ENCODE measurements at places on chromosomes 3 and 15.
A peak's percentile ranks its signal among the peaks of the same experiment; 100 is the strongest.

DNA sequence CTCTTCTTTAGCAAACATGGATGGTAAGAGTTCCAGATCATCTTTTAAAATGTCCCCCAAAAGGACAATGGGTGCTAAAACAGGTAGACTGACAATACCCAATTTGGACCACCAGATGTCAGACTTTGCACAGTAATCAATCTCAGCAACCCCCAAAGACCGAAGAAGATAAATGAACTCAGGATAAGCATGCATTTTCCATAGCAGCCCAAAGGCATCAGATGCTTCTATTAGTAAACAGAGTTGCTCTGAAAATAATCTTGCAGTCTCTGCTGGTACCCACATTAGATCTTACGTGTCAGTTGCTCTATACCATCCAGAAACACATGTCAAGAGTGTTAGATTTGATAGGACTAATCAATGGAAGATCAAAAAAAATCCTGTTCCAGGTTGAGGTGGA, 20.6 kb downstream of the MYH15 start:
- peak; percentile 34 for DNase-seq

- no peak for DNase-seq
These were observed 509.3 kb downstream of the EPHB1 start for GRCh38 chr3:135304378-135304777.

- no peak for DNase-seq
These were observed 563 bp downstream of the ARL6IP5 start for GRCh38 chr3:69085168-69085832.

GRCh38 chr15:62124973-62125303, 40.1 kb downstream of the C2CD4B start:
- no peak for DNase-seq

GRCh38 chr3:77081240-77081661, 41.4 kb downstream of the ROBO2 start:
- no peak for DNase-seq

- no peak for DNase-seq
These were observed 15.0 kb upstream of the LTF start for GRCh38 chr3:46479696-46480095.

DNA sequence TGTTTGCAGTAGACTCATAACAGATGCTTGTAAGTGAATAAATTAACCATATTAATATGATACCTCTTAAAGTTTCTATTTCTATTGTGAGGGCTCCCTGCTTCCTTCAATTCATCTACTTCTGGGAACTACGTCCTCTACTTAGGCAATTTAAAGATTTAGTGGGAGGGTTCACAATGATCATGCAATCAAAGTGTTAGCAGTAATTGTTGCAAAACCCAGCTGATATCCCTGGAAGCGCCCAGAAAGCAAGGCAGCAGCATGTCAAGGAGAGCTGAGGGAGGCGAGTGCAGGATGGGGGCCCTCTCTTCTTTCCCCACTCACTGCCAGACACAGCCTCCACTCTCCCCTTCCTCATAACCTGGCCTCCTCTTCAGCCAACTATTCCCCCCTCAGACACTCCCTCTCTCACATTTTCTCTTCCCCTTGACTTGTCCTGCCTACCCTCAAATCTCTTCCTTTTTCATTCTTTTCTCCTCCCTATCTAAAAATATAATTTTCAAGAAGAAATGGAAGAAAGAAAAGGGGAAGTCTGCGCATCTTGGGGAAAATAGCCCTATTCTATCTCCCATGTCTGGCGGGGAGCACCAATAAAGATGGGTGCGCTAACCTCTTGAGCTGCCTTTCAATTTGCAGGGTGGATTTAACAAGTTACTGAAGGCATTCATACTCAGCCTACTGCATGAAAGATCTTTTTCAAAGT, 6.6 kb downstream of the TMEM212 start:
- DNase-seq, result no peak

- DNase-seq, result no peak
These were observed 4.9 kb downstream of the HDAC11 start for GRCh38 chr3:13484851-13485590.

GRCh38 chr3:11576453-11576852, 67.3 kb downstream of the VGLL4 start:
- no peak for DNase-seq

DNA sequence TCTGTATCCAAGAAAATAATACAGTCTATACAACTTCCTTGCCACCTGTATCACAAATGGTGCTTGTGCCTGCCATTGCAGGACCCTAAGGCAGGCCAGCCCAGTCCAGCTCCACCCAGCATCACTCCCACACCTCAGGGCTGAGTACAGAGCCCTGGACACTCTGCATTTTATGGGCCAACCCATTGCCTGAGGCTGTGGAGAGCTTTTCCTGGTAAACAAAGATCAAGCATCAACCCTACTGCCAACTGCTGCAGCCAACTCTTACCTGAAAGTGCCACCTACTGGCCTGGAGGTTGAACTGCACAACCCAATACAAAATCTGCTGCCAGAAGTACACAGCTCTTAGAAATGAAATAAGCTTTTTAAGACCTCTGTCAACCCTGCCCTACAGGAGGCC, 1082.2 kb downstream of the NAALADL2 start:
- no peak for DNase-seq

DNA sequence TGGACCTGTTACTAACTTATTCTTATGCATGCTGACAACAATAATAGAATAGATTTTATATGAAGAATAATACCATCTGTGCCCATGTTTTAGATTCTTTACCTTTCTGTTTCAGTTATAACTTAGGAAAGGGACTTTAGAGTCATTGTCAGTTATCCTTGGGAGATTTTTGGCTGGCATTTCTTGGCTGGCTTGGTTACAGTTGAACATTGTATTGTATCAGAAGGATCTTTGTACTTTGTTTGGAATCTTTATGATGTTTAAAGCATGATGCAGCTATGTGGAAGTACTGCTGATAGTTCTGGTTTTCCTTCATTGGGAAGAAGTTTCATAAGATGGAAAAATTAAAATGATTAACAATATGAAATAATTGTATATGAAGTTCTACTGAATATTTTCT, 19.9 kb downstream of the ABHD5 start:
- no peak for DNase-seq

DNA sequence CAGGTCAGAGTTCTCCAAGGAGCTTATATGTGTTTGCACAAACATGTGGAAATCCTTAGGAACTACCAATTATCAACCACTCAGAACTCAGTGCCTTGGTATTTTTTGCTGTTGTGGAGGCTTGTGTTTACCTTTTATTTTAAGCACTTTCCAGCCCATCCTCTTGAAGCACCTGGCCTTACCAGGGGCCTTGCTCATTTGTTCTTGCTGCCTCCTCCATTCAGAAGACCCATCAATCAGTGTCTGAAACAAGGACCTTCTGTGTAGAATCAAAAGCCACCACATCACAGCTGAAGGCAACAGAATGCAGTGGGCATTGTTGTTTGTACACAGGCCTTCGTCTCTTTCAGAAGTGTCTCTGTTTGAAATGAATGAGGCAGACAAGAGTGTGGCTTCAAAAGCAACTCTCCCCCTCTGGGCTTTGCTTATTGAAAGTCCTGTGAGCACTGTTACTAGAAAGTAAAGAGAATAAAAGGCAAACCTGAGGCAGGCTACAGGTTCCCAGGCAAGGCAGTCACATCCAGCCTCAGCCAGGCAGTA, 24.5 kb upstream of the LIPC start:
- no peak for DNase-seq

DNA sequence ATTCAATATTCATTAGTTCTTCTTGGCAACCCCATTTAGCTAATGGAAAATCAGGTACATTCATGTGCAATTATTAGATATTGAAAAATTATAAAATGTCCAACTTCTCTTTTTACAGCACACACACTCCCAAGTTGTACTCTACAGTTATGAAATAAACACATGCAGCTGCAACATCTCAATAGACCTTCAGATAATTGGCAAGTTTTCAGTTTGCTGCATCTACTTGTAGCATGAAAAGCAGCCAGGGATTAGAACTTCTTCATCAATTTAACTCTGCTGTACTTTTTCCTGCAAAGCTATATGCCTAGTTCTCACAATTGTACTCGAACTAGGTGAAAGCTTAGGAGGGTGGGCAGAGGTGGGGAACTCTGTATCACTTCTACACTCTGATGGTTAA, 46.6 kb upstream of the FHIT start:
- no peak for DNase-seq

DNA sequence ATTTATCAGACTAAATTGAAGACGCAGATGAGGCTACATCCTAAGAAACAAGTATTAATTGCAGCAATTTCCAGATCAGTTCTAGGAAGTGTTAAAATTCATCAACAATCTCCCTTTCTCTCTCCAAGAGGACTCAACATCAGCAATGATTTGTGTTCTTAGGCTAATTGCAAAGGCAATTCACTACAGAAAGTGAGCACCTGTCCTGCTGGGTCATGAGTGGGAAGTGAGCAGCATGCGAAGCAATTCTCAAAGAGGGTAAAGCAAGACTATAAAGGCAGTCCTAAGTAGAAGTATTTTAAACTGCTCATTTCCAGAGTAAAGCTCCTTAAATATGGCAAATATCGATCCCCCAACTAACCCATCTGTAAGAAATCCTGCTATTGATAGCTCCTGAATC, 1191.0 kb upstream of the ALCAM start:
- DNase-seq, result no peak

- peak; percentile 26 for DNase-seq
These were observed 348.6 kb downstream of the PLCL2 start for GRCh38 chr3:17233398-17233800.

DNA sequence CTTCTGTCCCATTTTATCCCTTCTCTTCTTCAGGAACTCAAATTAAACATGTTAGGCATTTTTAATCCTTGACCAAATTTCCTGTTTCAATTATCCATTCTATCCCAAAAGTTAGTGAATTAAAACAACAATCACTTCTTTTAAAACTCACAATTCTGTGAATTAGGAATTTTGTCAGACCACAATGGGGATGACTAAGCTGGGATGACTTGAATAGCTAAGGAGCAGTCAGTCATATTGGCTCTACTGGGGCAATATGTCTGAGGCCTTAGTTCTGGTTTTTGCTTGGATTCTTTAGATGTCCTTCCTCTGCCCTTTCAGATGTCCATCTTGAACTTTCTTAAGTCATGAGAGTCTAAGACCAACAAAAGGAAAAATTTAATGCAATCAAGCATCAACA, 178.2 kb upstream of the TGFBR2 start:
- DNase-seq, result no peak

DNA sequence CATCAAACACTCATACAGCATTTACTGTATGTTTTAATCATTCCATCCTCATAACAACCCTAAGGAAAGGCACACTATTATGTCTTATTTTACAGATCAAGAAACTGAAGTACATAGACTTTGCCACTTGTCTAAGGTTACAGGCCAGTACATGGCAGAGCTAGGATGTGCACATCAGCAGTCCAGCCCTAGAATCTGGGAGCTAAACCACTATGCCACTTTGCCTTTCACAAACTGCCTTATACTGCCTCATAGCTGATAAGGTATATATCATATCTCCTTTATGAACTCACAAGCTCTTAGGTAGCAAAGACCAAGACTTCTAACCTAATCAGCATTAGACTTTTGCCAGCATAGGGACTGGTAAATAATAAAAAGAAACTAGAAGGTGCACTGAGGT, 49.1 kb downstream of the MYO9A start:
- no peak for DNase-seq

- no peak for DNase-seq
These were observed 29.3 kb upstream of the DLG1 start for GRCh38 chr3:197327701-197328100.

GRCh38 chr3:148606979-148607378, 90.7 kb upstream of the AGTR1 start:
- DNase-seq, result no peak

DNA sequence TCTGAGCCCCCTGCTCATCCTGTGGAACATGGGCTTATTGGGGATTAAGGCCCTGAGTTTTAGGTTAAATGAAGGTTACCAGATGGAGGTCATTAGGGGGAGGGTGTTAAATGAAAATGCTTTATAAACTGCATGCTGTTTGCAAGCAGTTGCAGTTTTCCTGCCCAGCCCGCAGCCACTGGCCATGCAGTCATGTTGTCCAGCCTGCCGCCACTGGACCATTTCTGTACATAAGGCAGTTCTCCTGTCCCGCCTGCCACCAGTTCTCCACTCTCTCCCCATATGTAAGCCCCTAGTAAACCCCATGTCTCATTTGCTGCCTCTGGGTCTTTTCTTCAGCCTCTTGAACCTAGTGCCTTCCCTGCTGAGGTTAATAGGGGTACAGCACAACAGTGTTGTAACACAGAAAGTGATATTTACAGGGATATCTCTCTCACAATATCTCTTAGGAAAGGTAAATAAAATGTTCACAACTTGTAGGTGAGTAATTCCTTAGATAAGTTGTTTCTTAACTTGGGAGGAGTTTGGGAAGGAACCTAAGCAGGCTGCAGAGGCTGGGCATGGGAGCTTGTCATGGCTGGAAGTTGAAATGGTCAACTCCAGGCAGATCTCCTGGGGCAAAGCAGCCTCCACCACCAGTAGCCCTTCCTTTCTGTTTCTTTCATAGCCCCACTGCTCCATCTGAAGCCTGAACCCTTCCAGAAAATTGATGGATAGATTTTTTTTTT, 148.2 kb downstream of the CMSS1 start:
- no peak for DNase-seq

GRCh38 chr3:194101592-194102432, 34.1 kb upstream of the HES1 start:
- DNase-seq, result no peak

GRCh38 chr3:81580355-81580754, 181.1 kb downstream of the GBE1 start:
- no peak for DNase-seq

DNA sequence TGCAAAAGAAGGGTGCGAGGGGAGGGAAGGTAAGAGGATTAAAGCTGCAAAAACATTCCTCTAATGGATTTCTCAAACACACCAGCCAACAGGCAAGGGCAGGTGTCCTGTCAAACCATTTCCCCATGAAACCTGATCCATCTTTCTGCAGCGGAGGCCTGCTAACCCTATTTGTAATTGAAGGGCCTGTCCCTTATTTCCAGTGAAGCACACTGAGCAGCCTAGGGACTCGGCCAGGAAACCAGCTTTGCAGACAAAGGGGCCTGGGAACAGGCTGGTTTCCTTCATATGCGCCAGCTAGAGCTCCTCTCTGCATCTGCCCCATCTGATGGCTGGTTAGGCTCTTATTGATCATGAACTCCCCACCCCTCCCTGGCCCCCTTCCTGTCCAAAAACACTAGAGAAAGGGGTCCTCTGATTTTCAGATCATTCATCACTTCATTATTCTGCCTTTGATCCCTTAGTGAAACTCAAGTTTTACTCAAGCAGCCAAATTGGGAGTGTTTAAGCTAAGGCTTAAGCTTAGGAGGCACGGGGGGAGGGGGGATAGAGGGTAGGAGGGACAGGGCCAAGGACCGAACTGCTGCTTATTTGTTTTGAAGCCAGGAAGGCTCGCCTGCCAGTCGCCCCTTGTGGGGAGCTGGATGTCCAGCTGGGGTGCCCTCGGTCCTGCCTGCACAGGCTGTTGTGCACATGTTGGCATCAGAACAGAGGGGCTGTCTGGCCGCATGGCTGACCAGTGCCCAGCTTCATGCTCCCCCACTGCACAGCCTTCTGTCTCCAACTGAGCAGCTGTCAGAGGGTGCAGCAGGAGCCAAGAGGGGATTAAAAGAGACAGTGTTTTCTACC, 53.1 kb downstream of the BOC start:
- DNase-seq, result no peak

- DNase-seq, result no peak
These were observed 64.8 kb downstream of the SAMMSON start for GRCh38 chr3:70064194-70064779.

Measured in effector CD4-positive, alpha-beta T cell (primary cell).